Fibroblast of skin of right biceps (primary cell): ENCODE measurements at places on chromosomes 2 and 18.

- no peak for DNase-seq
These were observed 42.0 kb downstream of the STEAP3 start for GRCh38 chr2:119265693-119266066.

DNA sequence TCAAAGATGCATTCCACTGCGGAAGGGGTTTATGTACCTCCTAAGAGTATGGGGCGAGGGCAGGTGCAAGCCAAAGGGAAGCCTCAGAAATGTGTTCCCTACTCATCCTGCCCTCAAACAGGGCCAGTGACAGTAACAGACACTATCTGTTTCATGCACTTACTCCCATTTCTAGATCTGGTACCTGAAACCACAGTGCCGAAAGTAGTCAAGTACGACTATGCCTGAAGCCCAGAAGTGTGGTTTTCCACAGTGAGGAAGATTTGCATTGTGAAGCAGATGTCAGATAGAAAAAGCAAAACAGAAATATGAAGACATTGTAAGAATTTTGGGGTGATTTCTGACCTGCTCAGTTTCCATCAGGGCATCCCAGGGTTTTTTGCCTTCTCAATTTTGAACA is 748.7 kb downstream of the RNF144A start:
- no peak for DNase-seq

DNA sequence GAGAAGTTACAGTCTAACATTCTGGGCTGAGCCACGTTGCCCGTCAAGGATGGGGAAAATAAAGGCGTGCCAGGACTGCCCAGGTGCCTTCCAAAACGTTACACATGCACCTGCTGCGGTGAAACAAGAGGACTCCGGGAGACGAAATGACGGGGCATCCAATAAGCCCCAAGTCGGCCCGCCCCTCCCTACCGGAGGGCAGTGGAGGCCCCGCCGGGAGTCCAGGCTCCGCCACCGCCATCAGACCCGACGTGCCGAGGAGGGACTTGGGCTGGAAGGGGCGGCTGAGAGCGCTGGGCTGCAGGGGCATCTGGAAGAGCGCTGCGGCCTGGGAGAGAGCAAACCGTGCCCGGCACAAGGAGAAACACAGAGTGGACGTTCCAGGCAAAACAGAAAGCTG is 112.5 kb upstream of the GPC1 start:
- no peak for DNase-seq

- no peak for DNase-seq
These were observed 36.1 kb downstream of the TET3 start for GRCh38 chr2:74020702-74021406.

DNA sequence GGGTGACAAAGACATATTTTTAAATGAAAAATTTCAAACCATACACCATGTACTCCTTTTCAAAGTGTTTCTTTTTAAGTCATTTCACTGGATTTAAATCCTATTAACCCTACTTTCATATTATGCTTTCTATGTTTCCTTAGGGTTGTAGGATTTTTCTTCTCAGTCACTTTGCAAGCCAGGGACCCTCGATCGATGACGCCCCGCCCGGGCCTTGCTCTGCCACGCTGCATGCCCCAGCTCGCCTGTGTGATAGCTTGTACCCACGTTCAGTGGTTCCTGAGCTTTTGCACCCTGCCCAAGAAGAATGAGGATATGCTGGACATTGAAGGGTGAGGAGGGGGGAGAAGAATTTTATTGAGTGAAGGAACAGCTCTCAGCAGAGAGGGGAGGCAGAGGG is 568.0 kb downstream of the TRIB2 start:
- DNase-seq: no peak

- no peak for DNase-seq
These were observed 207.1 kb downstream of the NDUFA10 start for GRCh38 chr2:239818086-239818485.

DNA sequence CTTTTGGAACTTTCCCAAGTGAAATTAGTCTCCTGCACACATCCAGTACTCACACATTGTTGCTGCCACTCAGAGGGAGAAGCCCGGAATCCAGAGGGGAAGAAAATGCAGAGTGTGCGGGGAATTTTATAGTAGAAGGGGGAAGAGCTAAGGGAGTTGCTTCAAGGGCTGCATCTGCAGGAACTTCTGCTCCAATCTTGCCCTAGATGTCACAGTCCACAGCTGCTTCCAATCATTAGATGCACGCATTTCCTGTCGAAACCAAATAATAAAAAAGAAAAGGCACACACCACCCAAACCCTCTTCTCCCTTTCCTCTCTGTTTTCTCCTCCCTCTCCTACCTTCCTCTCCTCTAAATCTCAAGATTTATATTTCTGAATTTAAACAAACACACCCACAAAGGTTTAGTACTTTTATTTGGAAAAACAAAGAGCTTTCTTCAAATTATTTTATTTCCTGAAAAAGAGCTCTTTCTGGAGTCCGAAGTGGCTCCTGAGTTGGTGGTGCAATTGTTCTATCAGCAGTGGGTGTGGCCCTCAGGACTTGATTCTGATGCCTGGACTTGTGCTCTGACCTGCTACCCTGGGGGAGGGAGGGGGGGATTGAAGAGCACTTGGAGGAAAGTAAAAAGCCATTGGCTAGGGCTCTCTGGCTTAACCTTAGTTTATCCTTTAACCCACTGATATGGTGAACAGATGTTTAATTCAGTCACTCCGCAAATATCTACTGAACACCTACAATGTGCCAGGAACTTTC is 72.0 kb downstream of the KCNE4 start:
- peak; percentile 61 for DNase-seq

DNA sequence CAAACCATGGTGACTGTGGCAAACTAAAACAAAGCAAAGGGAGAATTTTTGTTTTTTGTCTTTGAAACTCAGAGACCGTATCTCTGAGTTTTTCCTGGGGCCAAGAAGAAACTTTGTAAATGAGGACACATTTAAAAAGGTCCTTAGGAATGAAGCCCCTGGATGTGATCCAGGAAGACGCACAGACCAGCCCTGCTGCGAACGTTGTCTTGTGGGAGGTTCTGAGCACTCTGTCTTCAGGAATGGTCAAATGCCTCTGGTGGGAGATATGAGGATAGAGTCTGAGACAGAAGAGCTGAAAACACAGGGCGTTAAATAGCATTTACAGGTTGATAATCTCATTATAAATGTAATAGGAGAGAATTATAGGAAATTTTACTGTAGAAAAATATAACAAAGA is 893.5 kb upstream of the KLHL29 start:
- DNase-seq: no peak

GRCh38 chr2:224062481-224063297 is 23.6 kb upstream of the SERPINE2 start:
- DNase-seq: no peak
